ENCODE measurements at places on chromosomes 11 and 22. TPM values are rescaled to one million over a fixed set of nuclear protein-coding genes. Genes with fewer than 3 reads are reported as not detected.

- no peak for DNase-seq
Observed at GRCh38 chr11:6546735-6547134, 49.7 kb downstream of the DNHD1 start.

The SMTNL1 gene
- total RNA-seq: not detected

- DNase-seq: no peak
Observed at GRCh38 chr22:39242595-39243438, 2.0 kb downstream of the PDGFB start.

- no peak for DNase-seq
Observed at GRCh38 chr11:121762820-121763219, 310.1 kb upstream of the SORL1-AS1 start.

The RTN4RL2 gene
- total RNA-seq: not detected
